ENCODE measurements at places on chromosomes 3 and 15. TPM values are rescaled to one million over a fixed set of nuclear protein-coding genes. Genes with fewer than 3 reads are reported as not detected.

GRCh38 chr15:89412905-89413411, 78.3 kb upstream of the POLG start:
- no peak for DNase-seq
- peaks cover 20% of the 10 kb centered on the region for H3K4me1 ChIP-seq
- H3K36me3 ChIP-seq: no peaks in the 10 kb centered on the region
- H3K27me3 ChIP-seq: peaks cover 95% of the 10 kb centered on the region

GRCh38 chr3:97241417-97241816, 427.0 kb downstream of the EPHA6 start:
- DNase-seq: no peak
- no peaks in the 10 kb centered on the region for H3K27me3 ChIP-seq
- no peak overlapping the region for H3K27ac ChIP-seq
- no peaks in the 10 kb centered on the region for H3K36me3 ChIP-seq

LDHAL6B gene
- total RNA-seq: not detected

LINGO1 gene
- total RNA-seq: 0.84 TPM

KCNMB2 gene
- 1.1 TPM for total RNA-seq

GRCh38 chr3:62805580-62806277, 69.5 kb downstream of the CADPS start:
- DNase-seq: no peak
- no peak overlapping the region for H3K27ac ChIP-seq

- no peak overlapping the region for H3K4me3 ChIP-seq
- no peaks in the 10 kb centered on the region for H3K27me3 ChIP-seq
These were observed 38.8 kb downstream of the AKAP13 start for GRCh38 chr15:85419161-85419560.

GRCh38 chr3:127628426-127628787, 578 bp upstream of the PODXL2 start:
- H3K27me3 ChIP-seq: no peaks in the 10 kb centered on the region
- no peak overlapping the region for H3K4me3 ChIP-seq
- H3K4me1 ChIP-seq: peaks cover 12% of the 10 kb centered on the region
- DNase-seq: no peak

- H3K4me3 ChIP-seq: no peak overlapping the region
- H3K4me1 ChIP-seq: no peaks in the 10 kb centered on the region
- no peaks in the 10 kb centered on the region for H3K27me3 ChIP-seq
- peaks cover 3% of the 10 kb centered on the region for H3K36me3 ChIP-seq
These were observed 116.5 kb upstream of the FGF7 start for GRCh38 chr15:49306551-49306950.

DNA sequence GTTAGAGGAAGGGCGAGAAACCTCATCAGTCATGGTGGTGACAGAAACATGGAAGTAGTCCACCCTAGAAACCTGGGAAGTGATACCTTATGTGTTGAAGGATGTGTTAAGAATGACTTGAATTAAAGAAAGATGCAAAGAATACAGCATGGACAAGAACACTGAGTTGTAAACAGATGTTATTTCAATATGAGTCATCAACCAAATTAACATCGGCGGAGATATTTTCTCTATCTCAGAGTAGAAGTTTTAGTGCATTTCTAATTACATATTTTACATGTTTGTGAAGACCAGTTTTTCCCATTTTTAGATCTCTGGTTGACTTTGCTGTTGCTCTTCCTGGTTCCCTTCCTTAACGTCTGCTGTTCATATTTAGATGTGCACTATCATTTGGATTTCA, 268.8 kb upstream of the TBL1XR1 start:
- no peak for DNase-seq
- no peaks in the 10 kb centered on the region for H3K36me3 ChIP-seq
- H3K27me3 ChIP-seq: no peaks in the 10 kb centered on the region
- H3K4me1 ChIP-seq: peaks cover 4% of the 10 kb centered on the region

- H3K27ac ChIP-seq: peak overlapping the region; percentile 69
- no peak for DNase-seq
- no peak overlapping the region for H3K4me3 ChIP-seq
- H3K27me3 ChIP-seq: no peaks in the 10 kb centered on the region
These were observed 63.6 kb downstream of the SMAD6 start for GRCh38 chr15:66765478-66766281.

GRCh38 chr3:171192176-171192854, 165.8 kb upstream of the SLC2A2 start:
- no peaks in the 10 kb centered on the region for H3K4me1 ChIP-seq
- H3K36me3 ChIP-seq: no peaks in the 10 kb centered on the region
- no peak for DNase-seq
- no peak overlapping the region for H3K27ac ChIP-seq

GRCh38 chr3:16174026-16174355, 489 bp upstream of the GALNT15 start:
- H3K27ac ChIP-seq: peak overlapping the region; percentile 70
- H3K36me3 ChIP-seq: no peaks in the 10 kb centered on the region
- DNase-seq: no peak
- H3K4me3 ChIP-seq: peak overlapping the region; percentile 36
- peaks cover 29% of the 10 kb centered on the region for H3K4me1 ChIP-seq
- H3K27me3 ChIP-seq: no peaks in the 10 kb centered on the region

GOLGA8J gene
- total RNA-seq: not detected

ITIH1 gene
- not detected for total RNA-seq

- H3K4me3 ChIP-seq: no peak overlapping the region
- DNase-seq: no peak
- no peaks in the 10 kb centered on the region for H3K27me3 ChIP-seq
- no peaks in the 10 kb centered on the region for H3K4me1 ChIP-seq
- no peak overlapping the region for H3K27ac ChIP-seq
- no peaks in the 10 kb centered on the region for H3K36me3 ChIP-seq
These were observed 218.8 kb downstream of the ATP8B4 start for GRCh38 chr15:49900006-49900902.

- H3K27ac ChIP-seq: peak overlapping the region; percentile 38
- no peak for DNase-seq
- peak overlapping the region; percentile 4 for H3K4me3 ChIP-seq
- H3K27me3 ChIP-seq: no peaks in the 10 kb centered on the region
- H3K4me1 ChIP-seq: no peaks in the 10 kb centered on the region
These were observed 67.1 kb upstream of the CDV3 start for GRCh38 chr3:133506215-133506901.

ISLR2 gene
- 1.3 TPM for total RNA-seq

SLCO2A1 gene
- total RNA-seq: 131 TPM

C3orf49 gene
- total RNA-seq: not detected

PRTG gene
- 5.9 TPM for total RNA-seq

HTR3E gene
- not detected for total RNA-seq

DNA sequence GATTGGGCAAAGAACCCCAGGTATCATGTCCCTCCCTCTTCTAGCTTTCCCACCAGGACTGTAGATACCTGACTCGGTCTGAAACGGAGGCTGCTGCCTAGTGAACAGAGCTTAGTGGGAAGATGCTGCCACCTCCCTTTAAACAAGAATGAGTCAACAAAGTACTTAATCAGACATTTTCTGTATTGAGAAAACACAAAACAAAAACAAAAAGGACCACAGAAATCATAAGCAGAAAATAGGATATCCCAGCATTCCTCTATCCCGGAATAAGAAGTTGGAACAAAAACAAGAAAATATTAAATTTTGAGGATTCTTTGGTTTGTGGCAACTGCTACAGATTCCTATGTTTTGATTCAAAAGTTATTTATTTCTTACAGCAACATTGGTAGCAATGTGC, 51.7 kb upstream of the COL8A1 start:
- H3K36me3 ChIP-seq: no peaks in the 10 kb centered on the region
- no peak overlapping the region for H3K4me3 ChIP-seq
- no peak for DNase-seq
- H3K27ac ChIP-seq: no peak overlapping the region
- H3K27me3 ChIP-seq: no peaks in the 10 kb centered on the region

GRAMD2A gene
- 29.4 TPM for total RNA-seq

TRNT1 gene
- total RNA-seq: 26.8 TPM

- H3K27me3 ChIP-seq: no peaks in the 10 kb centered on the region
- no peak overlapping the region for H3K27ac ChIP-seq
- H3K4me1 ChIP-seq: no peaks in the 10 kb centered on the region
- H3K36me3 ChIP-seq: no peaks in the 10 kb centered on the region
- DNase-seq: no peak
- no peak overlapping the region for H3K4me3 ChIP-seq
These were observed 76.6 kb downstream of the EDEM1 start for GRCh38 chr3:5264093-5264600.

NOX5 gene
- total RNA-seq: 2.1 TPM

DNA sequence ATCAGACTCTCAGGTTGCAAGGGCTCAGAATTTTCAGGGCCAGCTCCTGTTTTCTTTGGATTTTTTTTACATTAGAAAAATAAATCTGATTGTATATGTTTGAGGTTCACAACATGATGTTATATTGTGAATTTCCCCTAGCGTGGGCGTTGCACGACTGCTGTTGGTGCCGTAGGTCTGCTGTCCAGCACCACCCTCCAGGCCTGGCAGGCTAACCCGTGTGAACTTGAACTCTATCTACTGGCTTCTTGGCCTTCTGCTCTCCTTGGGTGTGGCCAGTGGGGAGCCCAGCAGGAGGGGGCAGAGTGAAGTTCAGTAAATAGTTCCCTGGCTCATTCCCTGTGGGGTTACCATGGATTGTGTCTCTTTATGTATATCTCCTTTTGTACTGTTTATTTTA, 80.5 kb upstream of the RORA start:
- H3K4me3 ChIP-seq: no peak overlapping the region
- no peaks in the 10 kb centered on the region for H3K4me1 ChIP-seq
- no peaks in the 10 kb centered on the region for H3K27me3 ChIP-seq
- no peak for DNase-seq

GRCh38 chr3:192409201-192409837, 318.0 kb downstream of the FGF12 start:
- peak overlapping the region; percentile 79 for H3K27ac ChIP-seq
- H3K36me3 ChIP-seq: no peaks in the 10 kb centered on the region
- H3K27me3 ChIP-seq: peaks cover 32% of the 10 kb centered on the region
- peaks cover 16% of the 10 kb centered on the region for H3K4me1 ChIP-seq
- H3K4me3 ChIP-seq: peak overlapping the region; percentile 16

DNA sequence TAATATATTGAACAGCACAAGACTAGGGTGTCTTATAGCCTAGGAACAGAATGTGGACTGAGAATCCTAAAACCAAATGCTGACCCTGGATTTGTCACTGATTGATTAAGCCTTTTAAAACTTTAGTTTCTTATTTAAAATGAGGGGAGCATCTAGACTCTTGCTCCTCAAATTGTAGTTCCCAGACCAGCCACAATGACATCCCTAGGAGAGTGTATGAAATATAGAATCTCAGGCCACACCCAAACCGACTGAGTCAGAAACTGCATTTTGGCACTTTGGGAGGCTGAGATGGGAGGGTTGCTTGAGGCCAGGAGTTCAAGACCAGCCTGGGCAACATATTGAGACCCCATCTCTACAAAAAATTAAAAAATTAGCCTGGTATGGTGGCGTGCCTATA, 287.8 kb upstream of the UMPS start:
- H3K4me1 ChIP-seq: no peaks in the 10 kb centered on the region
- no peaks in the 10 kb centered on the region for H3K27me3 ChIP-seq
- DNase-seq: no peak
- H3K36me3 ChIP-seq: no peaks in the 10 kb centered on the region
- H3K27ac ChIP-seq: no peak overlapping the region

KIF15 gene
- 0.89 TPM for total RNA-seq

DNA sequence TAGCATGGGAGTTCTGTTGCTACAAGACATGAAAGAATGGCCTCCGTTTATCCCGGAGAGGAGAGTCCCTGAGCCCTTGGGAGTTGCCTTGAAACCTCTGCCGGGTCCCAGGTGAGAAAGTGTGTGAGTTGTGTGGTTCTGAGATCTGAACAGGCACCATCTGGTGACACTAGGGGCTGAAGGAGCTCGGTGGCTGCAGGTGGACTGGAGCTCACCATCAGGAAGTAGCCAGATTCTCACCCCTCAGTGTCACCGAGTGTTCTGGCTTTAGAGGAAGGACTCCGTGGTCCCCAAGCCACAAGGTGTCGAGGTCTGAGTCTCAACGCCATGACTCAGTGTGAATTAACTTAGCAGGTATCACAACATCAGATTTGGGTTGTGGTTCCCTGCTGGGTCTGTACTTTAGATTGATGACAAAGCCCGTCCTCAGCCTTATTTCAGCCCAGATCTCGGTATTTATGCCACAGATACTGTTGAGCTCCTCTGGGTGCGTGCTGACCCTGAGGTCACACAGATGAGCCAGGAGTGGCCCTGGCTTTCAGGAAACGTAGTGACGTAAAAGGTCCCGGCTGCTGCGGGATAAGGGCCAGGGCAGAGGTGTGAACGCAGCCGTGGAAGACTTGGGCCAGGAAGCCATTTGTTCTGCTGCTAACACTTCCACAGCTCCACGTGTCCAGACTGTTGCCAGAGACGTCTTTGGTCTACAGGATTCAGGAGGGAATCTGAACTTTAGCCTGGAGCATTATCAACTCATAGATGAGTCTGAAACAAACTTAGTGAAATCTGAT, 54.4 kb downstream of the PGPEP1L start:
- peaks cover 15% of the 10 kb centered on the region for H3K36me3 ChIP-seq
- H3K27ac ChIP-seq: peak overlapping the region; percentile 74
- H3K4me3 ChIP-seq: no peak overlapping the region
- no peaks in the 10 kb centered on the region for H3K27me3 ChIP-seq

ANKRD63 gene
- not detected for total RNA-seq

GRCh38 chr15:51172193-51172592, 77.5 kb upstream of the TNFAIP8L3 start:
- H3K27me3 ChIP-seq: no peaks in the 10 kb centered on the region
- DNase-seq: no peak
- peaks cover 8% of the 10 kb centered on the region for H3K4me1 ChIP-seq
- H3K27ac ChIP-seq: no peak overlapping the region

GRCh38 chr15:101604124-101604874, 47.9 kb downstream of the TM2D3 start:
- DNase-seq: no peak
- no peaks in the 10 kb centered on the region for H3K27me3 ChIP-seq
- no peaks in the 10 kb centered on the region for H3K4me1 ChIP-seq
- no peak overlapping the region for H3K27ac ChIP-seq

GRCh38 chr15:50249704-50250103, 15.8 kb downstream of the HDC start:
- H3K4me1 ChIP-seq: no peaks in the 10 kb centered on the region
- H3K27ac ChIP-seq: no peak overlapping the region
- no peaks in the 10 kb centered on the region for H3K27me3 ChIP-seq
- H3K4me3 ChIP-seq: no peak overlapping the region
- no peaks in the 10 kb centered on the region for H3K36me3 ChIP-seq

- DNase-seq: no peak
- H3K27ac ChIP-seq: no peak overlapping the region
- no peak overlapping the region for H3K4me3 ChIP-seq
- H3K36me3 ChIP-seq: no peaks in the 10 kb centered on the region
- no peaks in the 10 kb centered on the region for H3K4me1 ChIP-seq
These were observed 156.0 kb upstream of the RGMA start for GRCh38 chr15:93244696-93245660.

Data from upper lobe of left lung (tissue), 6 donors.